ENCODE measurements at places on chromosomes 3 and 15. TPM values are rescaled to one million over a fixed set of nuclear protein-coding genes. Genes with fewer than 3 reads are reported as not detected.

C3orf18 gene
- total RNA-seq = 15.1 TPM

LEKR1 gene
- 1.6 TPM for total RNA-seq

APOD gene
- total RNA-seq = 2,224 TPM

SLCO2A1 gene
- 4.2 TPM for total RNA-seq

DNA sequence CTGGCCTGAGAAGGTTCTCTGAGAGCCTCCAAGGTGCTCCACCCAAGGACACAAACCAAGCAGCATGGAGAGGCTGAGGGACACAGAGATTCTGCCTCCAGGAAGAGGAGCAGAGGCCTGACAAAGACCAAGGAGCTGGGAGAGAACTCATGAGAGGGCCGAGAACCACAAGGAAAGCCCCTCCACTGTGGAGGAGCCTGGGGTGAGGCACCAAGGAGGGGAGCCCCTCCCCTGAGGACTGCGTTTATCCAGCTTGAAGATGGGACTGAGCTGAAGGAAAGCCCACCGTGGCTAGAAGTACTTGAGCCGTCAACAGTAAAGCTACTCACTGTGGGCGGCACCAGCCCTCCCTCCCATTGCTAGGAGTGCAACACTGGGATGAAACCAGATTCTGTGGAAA, 63.1 kb upstream of the MEF2A start:
- DNase-seq = no peak

DNA sequence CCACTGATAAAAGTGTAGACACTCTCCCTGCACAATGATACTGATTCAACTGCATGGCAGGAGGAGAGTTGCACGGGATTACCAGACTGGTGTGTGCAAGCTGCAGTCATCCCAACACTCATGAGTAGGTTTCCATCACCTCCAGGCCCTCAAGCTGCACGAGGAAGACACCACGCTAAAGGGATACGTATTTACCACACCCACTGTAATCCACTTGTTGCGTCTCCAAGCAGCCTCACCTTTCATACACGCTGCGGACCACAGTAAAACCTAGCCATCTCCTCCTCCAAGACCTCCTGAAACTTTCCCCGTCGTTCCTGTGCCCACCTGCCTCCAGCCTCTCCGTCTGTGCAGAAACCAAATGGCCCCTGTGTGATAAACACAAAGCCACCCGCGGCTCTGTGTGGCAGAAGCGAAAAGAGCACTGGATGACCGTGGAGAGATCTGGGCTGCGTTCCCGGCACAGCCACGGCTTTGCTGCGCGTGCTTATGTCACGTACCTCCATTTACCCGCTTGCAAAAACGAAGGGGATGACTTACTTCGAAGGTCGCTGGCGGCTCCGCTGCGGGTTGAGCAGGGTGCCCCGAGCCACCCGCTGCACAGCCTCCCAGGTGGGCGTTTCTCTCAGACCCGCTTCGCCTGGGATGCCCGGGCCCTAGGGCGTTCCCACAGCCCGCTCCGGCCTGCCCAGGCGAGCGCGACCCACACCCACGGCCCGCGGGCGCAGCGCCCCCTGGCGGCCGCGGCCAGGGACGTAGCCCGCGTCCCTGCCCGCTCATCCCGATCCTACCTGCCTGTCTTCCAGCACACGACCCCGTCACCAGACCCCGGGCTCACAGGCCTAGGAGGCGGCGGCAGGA, 643 bp downstream of the ABCC5 start:
- no peak for DNase-seq

GRCh38 chr3:74267588-74268184, 346.8 kb downstream of the CNTN3 start:
- no peak for DNase-seq

- no peak for DNase-seq
Measured at GRCh38 chr3:48466386-48467109, 20.0 kb downstream of the ATRIP start.
